ENCODE measurements at places on chromosomes 16 and 17. TPM values are rescaled to one million over a fixed set of nuclear protein-coding genes. Genes with fewer than 3 reads are reported as not detected.

ZG16 gene
- not detected for total RNA-seq

GRCh38 chr17:73427198-73427597 is 115.4 kb upstream of the CDC42EP4 start:
- no peak for DNase-seq

TELO2 gene
- total RNA-seq, result 19.1 TPM

CRHR1 gene
- total RNA-seq, result not detected

- no peak for DNase-seq
Observed at GRCh38 chr16:85724126-85724879, 26.6 kb downstream of the C16orf74 start.

DNA sequence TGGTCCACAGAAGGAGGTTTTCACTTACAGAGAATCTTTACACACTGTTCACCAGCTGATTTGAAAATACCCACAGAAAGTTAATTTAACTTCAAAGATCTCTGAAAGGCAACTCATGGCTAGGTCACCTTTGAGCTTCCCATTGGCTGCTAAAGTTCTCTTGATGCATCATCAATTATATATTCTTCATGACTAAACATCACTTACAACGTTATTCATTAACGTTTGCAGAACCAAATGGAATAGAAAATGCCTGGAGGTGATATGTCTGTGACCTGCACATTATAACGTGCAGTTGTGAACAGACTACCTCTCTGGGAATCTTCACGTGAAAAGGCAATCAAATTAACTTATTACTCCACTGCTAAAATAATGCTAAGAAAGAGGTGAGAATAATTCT is 238.5 kb downstream of the ZFHX3 start:
- no peak for DNase-seq

DNA sequence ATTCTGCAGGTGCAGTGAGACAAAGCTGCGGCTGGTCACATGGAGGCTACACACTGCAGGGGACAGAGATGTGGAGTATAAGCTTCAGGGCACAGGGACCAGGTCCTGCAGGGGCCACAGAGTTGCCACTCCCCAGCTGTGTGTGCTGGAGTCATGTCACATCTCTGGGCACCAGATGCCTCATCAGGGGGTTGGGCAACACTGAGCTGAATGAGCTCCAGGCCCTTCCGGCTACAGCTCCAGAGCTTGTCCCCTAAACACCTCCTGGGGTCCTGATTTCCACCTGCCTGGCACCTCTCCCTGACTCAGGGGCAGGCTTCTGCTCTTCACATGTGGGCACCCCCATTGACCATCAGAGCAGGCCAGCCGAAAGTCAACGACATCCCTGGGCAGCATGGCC is 32.5 kb downstream of the SPHK1 start:
- DNase-seq, result no peak

- no peak for DNase-seq
Observed at GRCh38 chr17:77126519-77126918, 14.2 kb upstream of the SEC14L1 start.

GRCh38 chr16:88453611-88454522 is 787 bp downstream of the ZFPM1 start:
- no peak for DNase-seq

DNA sequence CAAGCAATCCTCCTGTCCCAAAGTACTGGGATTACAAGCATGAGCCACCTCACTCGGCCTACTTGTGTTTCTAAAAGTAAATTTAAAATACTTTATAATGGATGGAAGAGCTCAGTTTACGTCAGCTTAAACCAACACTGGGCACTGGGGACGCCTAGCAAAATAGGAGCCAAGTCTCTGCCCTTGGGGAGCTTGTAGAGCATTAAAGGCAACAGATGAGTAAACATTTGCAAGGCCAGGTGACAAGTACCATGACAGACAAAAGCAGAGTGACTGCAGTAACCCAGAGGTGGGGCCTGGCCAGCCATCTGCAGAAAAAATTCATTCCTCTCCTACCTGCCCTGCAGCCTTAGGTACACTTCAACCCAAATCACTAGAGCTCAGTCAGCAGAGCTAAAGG is 12.1 kb upstream of the NLK start:
- no peak for DNase-seq

DNASE1L2 gene
- 0.26 TPM for total RNA-seq

DNA sequence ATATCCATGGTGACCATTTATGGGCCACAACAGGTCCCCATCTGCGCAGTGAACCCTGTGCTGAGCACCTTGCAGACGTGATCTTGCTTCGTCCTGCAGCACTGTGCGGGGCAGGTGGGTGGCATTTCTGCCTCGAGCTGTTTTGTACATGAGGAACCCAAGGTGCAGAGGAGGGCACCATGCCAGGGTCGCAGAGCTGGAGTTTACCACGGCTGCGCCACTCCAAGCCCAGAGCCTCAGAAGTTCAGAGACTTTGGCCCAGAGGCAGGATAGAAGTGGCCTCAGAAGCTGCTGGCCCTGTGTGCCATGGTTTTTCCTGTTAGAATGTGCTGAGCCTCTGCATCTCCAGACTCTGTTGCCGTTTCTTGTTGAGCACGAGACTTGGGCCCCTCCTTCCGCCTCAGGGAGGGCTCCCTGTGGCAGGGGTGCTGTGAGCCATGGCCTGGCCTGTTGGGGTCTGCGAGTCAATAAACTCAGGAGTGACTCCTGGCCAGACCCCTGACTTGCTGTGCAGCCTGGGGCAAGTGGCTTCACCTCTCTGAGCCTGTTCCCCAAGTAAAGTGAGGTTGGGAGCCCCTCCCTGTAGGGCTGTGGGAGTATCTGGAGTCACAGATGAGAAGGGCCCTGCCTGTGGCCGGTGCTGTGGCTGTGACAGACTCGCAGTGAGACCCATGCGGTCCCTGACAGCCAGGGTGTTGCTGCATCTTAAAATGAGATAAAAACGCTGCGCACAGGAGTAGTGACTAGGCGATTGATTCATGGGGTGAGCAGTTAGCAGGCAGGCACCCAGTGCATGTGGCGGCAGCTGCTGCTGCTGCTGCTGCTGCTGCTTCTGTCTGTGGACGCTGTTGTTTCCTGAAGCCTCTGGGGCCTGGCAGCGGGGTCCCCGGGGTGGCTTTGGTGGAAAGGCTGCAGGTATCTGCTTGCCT is 11.8 kb downstream of the MAP2K3 start:
- DNase-seq, result no peak

KRT32 gene
- total RNA-seq, result not detected

ADAD2 gene
- total RNA-seq, result not detected

DNA sequence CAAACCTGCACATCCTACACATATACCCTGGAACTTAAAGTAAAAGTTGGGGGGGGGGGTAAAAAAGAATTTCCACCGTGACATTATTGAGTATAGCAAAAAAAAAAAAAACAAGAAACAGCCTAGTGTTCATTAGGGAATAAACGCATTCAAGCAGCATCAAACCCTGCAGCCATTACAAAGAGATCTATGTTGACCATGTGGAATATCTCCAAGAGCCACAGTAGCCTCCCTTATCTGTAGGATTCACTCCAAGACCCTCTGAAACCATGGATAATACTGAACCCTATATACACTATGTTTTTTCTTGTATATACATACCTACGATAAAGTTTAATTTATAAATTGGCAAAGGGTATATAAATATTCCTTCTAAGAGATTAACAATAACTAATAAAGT is 5.6 kb upstream of the BIRC5 start:
- DNase-seq, result no peak

DNA sequence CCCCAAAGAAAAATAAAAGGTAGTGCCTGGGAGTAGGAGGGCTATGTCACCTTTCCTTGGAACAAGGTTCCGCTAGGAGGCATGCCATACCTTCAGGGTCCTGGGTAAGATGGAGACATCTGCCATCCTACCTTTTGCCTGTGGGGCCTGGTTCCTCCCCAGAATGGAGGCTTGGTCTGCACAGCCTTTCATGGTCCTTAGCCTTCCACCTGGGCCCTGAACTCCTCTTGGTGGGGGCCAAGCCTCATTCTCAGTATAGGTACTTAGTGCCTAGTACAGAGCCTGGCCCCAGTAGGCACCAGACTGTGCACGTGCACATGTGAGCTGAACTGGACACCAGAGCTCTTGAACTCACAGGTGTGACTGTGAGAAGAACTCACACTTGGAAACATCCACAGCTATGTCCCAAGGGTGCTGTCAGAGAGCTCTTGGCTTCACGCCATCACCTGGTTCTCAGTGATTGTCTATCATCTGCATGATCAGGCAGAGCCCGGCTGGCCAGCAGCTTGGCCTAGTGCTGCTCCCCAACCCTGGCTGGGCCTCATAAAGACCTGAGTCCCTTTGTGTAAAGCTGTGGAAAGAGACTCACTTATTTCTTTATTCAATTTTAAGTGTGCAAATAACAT is 143.2 kb downstream of the SOCS1 start:
- no peak for DNase-seq

GRCh38 chr17:73157521-73157890 is 7.3 kb upstream of the SSTR2 start:
- no peak for DNase-seq

- DNase-seq, result no peak
Observed at GRCh38 chr17:77429369-77429968, 288.7 kb downstream of the SEC14L1 start.

ESRP2 gene
- 0.25 TPM for total RNA-seq

CCDC40 gene
- 0.73 TPM for total RNA-seq

DNA sequence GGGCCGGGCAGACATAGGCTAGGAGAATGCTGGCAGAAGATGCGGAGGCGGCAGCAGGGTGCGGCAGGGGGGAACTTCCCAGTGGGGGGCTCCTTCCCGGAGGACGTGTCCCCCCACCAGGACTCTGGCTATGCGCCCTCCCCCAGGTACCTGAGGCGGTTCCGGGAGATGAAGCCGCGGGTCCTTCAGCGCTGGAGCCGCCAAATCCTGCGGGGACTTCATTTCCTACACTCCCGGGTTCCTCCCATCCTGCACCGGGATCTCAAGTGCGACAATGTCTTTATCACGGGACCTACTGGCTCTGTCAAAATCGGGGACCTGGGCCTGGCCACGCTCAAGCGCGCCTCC is 3.4 kb downstream of the WNK4 start:
- DNase-seq, result no peak

SLC5A2 gene
- total RNA-seq, result not detected

GRCh38 chr17:31279401-31279800 is 17.6 kb downstream of the OMG start:
- DNase-seq, result no peak

GRCh38 chr17:49970498-49970897 is 1.5 kb downstream of the DLX4 start:
- DNase-seq, result no peak

DNA sequence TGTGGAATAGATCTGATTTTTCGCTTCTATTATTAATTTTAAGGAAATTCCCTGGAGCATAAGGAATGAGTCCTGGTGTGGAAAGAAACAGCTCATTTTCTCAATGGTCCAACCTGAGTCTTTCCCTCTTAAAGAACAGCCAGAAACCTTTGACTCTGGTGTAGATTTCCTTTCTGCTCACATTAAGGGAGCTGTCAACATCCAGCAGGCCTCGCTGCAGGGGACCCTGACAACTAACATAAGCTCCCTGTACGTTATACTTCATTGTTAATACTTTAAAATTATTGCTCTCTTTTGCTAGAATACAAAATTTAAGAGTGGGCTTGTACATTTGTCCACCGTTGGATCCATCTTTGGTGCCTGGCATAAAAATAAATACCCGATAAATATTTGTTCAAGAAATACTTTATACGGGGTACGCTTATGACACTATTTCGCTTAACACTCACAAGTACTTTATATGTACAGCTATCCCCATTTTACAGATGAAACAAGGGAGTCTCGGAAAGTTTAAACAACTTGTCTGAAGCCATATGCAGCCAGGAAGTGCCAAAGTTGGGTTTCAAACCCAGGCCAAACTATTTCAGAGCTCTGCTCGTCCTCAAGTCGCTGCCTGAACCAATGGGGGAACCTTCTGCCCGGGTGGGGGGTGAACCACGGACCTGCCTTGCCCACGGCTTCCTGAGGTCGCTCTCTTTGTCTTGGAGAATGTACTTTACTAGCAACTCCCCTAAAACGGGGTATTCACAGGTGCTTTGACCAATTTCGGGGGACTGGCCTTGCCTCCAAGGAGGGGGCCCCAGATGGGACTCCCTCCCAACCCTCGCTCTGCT is 611 bp downstream of the SMARCE1 start:
- DNase-seq, result no peak

- DNase-seq, result no peak
Observed at GRCh38 chr17:76530095-76530723, 7.3 kb downstream of the CYGB start.

GRCh38 chr17:61075988-61076387 is 323.7 kb upstream of the TBX2 start:
- no peak for DNase-seq

DNA sequence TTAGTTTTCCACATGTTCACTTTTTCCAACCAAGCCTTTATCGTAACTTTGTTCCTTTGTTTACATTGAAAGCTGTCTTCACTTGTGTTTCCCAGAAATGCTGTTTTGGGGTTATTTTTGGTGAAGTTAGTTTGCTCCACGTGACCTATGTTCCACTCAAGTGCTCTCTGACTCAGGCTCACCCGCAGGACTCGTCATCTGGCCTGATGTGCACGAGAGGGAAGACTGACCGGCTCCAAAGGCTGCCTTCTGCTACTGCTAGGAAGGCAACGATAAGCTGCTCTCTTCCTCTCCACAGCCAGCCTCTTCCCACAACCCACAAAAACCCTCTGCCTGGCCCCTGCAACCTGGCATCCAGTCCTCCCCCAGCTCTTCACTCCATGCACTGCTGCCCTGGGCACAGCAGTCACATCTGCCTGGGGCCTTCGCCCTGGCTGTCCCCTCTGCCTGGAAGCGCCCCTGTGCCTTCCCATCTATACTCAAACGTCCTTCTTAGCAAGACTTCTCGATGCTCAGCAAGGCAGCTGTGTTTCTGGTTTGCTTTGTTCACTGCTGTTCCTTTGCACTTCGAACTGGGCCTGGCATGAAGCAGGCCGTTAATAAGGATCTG is 28.0 kb downstream of the ZCCHC14 start:
- peak; percentile 58 for DNase-seq

DNA sequence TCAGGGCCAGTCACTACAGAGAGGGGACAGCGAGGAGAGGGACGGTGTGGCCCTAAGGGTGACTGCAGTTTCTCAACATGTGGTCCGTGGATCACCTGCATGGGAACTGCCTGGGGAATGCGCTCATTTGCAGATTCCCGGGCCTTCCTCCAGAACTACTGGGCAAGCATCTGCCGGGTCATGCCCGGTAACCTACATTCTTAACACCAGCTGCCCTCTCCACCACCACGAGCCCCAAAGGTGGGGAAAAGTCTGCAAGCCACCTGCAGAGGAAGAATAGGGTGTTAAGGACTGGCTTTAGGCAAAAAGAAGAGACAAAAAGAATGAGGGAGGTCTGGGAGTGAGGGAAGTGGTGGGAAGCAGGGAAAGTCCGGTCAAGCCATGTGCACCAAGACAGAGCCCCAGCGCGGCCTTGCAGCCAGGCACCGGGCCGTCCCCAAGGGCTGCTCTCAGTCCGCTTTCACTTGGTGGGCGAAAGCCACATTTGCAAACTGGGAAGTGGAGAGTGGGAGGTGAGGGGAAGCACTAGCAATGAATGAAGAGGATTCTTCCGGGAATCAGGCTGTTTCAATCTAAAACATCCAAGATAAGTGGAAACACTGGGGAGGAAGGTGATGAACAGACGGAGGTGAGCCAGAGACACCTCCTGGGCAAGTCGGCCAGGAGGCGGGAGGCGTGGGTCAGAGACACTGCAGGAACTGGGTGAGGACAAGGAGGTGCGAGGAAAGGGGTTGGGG is 70.3 kb downstream of the N4BP1 start:
- DNase-seq, result no peak

Measured in pulmonary artery endothelial cell (primary cell).